Activated T-cell treated with anti-CD3 and anti-CD28 coated beads for 48 hours (primary cell): ENCODE measurements at places on chromosomes 3 and 15.

GRCh38 chr15:91790836-91791235 is 62.7 kb upstream of the SLCO3A1 start:
- no peak for DNase-seq

DNA sequence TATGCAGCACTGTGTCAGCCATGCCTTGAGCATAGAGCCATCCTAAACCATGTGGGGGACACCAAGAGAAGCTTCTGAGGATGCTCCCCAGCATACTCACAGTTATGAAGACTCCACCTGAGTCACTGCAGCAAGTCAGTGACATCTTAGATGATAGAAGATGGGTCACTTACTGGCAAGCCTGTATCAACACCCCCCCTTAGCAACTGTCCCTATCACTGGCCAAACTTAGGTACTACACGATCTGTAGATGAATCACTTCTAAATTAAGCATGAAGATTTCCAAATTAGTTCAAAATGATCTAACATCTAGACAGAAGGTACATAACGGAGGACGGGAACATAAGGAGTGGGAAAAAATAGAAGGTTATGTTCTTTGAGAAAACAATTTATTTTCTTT is 13.2 kb upstream of the LMCD1 start:
- no peak for DNase-seq

DNA sequence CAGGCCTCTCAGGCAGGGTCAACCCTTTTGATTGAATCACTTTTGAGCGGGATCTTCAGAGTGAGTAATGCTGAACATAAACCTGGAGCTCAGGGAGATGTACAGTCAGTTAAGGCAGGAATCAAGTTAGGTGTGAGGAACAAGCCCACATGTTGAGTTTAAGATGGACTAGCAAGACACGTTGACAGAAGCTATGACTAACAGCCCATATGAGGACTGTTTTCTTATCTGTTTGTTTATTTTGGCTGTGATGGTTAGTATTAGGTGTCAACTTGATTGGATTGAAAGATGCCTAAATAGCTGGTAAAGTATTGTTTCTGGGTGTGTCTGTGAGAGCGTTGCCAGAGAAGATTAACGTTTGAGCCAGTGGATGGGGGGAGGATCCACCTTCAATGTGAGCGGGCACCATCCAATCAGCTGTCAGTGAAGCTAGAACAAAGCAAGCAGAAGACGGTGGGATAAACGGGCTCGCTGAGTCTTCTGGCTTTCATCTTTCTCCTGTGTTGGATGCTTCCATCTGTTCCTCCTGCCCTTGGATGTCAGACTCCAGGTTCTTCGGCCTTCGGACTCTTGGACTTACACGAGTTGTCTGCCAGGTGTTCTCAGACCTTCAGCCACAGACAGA is 232.3 kb upstream of the STAC start:
- DNase-seq = no peak

DNA sequence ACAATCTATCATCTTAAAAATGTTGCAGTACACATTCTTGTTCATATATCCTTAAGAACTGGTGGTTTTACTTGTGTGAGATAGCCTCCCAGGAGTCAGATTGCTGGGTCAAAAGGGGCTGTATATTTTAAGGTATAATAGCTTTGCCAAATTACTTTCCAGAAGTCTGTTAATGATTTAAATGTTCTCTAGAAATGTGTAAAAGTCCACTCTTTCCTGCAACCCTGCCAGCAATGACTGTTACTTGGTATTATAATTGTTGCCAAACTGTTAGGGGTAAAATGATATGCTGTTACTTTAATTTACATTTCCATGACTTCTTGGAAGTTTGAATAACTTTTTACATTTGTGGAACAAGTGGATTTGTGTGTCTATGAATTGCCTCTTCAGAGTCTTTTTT is 170.8 kb downstream of the SLC9A9 start:
- DNase-seq = no peak

GRCh38 chr3:89787979-89788378 is 680.6 kb downstream of the EPHA3 start:
- no peak for DNase-seq

DNA sequence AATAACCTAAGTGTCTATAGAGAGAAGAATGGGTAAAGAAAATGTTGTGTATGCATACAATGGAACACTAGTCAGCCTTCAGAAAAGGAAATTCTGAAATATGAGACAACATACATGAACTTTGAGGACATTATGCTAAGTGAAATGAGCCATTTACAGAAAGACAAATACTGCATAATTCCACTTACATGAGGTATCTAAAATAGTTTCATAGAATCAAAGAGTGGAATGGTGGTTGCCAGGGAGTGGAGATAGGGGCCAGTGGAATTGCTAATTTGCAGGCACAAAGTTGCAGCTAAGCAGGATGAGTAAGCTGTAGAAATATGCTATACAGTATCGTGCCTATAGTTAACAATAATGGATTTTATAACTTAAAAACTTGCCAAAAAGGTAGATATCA is 779.6 kb upstream of the ARPP21 start:
- DNase-seq = no peak

DNA sequence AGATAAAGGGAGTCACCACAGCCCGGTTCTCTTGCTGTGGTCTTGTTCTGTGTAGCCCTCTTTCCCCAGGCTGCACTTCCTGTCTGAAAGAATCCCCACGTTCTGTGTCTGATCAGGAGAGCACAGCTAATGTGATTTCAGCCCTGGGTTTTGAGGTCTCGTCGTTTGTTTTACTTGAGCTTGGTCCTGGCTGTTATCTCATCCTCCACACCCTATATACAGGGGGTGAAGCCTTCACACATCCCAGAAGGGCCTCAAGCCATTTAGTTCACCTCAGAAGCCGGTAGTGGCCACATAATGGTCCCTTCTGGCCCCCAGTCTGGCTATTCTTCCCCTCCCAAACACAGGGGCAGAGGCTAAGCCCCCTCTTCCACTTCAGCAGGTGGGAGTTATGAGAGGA is 115.6 kb downstream of the PDE8A start:
- no peak for DNase-seq

DNA sequence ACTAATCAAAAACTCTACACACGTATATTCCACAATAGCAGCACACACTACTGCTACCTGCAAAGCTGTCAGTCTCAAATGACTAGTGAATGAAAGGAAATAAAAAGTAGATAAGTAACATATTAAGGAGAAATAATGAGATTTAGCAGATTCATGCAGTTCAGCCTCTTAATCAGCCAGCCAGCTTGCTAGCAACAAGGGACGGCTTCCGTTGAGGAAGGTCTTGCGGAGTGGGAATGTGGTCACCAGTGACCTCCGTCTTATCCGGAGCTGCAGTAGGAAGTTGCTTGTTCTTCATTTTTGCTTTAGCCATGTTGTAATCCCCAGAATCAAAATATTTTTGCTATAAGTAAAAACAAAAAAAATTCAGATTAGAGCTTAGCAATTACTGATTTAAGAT is 17.1 kb downstream of the ARPP19 start:
- no peak for DNase-seq

DNA sequence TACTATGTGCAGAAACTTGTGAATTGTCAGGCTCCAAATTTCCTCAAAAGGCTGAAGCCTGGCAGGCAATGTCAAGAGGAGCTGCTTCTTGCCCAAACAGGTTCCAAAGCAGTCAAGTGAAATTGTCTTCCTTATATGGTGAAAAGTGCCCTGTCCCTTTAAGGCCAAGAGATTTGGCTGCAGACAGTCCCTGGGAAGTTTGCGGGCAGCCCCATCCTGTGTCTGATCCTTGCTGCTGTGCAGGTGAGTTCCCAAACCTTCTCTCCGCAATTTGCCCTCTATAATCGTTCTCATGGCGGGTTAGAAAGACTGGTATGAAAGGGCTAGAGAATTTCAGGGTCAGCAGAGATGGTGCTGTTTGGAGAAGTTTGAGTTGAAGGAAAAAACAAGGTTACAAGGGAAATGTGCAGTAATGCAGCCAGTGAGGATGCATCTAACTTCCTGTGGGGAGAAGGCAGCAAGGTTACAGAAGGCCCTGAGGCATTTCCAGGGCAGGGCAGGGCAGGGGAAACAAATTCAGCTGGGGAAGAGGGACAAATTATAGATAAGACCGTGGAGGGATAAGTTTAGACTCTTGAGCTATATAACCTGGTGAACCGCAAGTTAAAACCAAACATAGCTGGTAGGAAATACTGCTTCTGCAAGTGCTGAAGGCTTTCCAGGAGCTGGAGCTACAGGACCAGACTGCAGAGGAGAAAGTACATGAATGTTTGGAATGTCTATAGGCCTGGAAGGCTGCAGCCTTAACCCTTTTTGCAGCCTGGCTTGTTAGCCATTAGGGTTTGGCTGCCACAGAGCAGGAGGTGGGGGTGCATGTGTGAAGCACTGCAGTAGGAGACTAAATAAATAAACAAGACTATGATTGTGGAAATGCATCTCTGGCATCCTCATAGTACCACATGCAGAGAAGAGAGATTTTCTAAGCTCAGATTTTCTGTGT is 256.2 kb upstream of the IL12A start:
- DNase-seq = no peak
